ENCODE measurements at places on chromosomes 1 and 21.

GRCh38 chr1:50979937-50980336, 9.9 kb downstream of the CDKN2C start:
- no peak for DNase-seq

GRCh38 chr1:222357252-222357651, 190.7 kb downstream of the HHIPL2 start:
- DNase-seq: no peak

- DNase-seq: no peak
Measured at GRCh38 chr1:20733360-20733975, 965 bp upstream of the SH2D5 start.

GRCh38 chr1:36014722-36015220, 69.1 kb upstream of the TEKT2 start:
- no peak for DNase-seq

- DNase-seq: no peak
Measured at GRCh38 chr1:199204231-199204630, 565.4 kb downstream of the PTPRC start.

DNA sequence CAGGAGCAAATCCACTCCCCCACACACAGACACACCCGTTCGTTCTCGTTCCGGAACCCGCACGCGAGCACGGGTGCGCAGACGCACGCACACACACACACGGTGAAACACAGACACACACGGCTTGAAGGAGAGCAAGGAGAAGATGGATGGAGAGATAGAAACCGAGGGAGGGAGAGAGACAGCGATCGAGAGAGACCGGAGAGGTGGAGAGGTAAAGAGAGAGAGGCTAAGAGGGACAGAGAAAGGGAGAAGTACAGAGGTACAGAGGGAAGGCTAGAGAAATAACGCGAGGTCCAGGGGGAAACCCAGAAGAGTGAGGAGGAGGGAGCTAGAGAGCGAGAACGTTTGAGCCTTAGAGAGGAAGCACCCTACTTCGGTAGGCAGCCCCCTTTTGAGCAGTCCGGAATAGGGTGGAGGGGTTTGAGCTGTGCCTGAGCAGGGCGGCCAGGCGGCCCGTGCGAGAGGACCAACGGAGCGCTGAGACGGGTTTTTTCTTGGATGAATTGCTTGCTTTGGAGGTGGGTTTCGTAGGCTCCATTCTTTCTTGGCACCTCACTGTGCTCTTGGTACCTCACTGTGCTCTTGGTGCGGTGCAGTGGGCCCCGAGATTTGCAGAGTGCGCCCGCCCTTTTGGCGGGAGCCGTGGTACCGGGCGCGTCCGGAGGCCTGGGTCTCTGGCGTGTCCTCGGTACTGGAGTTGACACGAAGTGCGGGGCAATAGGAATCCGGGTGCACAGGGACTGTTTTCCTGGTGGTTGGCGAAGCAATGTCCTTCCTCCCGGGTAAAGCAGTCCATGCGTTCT, 88.4 kb upstream of the RHOU start:
- no peak for DNase-seq

DNA sequence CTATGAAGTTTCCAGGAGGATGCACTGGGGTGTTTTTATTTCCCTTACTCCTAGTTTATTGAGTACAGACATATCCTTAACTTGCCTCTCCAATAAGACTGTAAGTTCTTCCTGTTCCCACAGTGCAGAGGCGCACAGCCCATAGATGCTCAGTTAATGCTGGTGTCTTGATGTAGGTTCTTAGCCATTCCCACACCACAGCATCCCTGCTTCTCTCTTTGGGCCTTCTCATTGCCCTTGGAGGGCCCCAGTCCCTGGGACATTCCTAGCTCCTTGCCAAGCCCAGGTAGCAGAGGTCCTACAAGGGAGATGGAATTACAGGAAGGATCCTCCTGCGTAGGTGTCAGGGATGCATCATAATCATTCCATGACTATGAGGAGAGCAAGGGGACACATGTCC, 61.6 kb upstream of the HMGB4 start:
- no peak for DNase-seq

- no peak for DNase-seq
Measured at GRCh38 chr1:41880261-41880660, 38.5 kb downstream of the HIVEP3 start.

DNA sequence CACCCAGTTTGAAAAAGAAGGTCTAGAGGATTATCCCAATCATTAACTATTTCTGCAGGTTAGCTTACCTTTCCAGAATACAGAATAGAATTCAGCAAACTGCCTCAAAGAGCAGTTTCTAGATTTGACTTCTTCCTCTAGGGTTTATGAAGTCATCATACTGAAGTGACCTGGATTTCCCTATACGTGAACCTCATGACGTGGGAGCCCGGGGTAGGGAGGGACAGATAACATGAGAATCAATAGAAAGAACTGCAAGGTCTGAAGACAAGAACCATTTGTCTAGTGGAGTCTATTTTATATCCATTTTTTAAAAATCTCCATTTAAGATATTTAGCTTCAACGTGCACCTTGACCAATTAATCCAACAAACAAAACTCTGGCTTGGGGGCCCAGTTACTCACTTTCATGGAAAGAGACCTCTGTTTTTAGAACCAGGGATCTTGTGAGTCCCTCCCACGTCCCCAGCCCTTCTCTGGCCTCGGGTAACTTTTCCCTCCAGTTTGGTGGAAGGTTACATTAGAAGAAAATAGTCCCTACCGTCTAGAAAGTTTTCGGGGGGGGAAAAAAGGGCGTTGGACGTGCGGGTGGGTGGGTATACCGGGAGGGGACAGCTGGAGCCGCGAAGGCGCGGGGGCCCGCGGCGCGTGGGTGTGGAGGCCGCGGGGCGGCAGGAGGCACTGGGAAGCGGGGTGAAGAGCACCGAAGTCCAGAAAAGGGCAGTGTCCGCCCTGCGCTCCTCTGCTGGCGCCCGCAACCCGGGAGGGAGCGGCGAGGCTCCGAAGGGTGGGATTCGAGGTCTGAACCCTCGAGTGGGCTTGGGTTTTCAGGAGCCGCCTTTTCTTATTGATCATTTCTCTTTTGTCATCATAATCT, 13.8 kb upstream of the POGZ start:
- no peak for DNase-seq

GRCh38 chr1:31447210-31447609, 34.2 kb downstream of the SERINC2 start:
- DNase-seq: no peak

Data from stimulated activated CD8-positive, alpha-beta memory T cell treated with anti-CD3 and anti-CD28 coated beads, Interleukin-15, amount 100 ng/mL, for 4 hours (primary cell).